Suppressor macrophage (primary cell): ENCODE measurements at places on chromosomes 6 and 20.

DNA sequence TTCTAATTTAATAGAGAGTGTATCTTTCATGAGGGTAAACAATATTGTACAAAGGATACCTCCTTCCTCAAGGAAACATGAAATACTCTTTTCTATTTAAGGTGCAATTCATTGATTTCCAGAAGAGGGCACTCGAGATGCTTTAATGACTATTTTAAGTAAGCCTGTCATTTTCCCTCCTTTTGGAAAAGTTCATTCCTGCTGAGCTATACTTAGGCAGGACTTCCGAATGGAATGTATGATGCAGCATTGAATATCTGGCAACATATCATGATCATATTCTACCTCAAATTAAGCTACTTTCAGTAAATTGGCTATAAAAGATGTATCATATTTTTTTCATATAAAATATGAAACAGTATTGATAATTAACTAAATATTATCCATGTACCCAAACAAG is 5.0 kb downstream of the DST start:
- peak; percentile 34 for DNase-seq

GRCh38 chr6:111828809-111829208 is 44.4 kb downstream of the FYN start:
- no peak for DNase-seq

DNA sequence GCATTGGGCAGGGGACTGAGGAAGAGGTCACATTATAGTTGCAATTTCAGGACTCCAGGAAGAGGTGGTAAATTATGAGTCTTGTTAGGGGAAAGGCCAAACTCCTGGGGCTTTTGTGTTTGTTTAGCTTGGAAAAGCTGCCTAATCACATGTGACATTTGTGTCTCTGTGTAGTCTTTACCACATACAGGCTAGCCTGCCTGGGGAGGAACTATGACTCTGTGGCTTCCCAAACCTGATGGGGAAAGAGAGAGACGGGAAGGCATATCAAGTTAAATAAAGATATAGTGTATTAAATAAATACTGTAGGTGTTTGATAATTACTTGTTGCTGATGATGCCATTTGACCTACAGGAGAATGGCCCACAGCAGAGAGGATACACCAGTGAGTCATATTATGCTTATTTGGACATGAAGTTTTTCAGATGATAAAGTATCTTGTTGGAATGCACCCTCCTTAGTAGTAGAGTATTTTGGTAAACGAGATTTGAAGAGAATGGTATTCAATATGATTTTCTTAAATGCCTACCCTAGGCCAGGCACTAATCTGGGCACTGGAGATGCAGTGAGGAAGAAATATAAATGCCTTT is 4.0 kb downstream of the BLTP3A start:
- DNase-seq = peak; percentile 50

- peak; percentile 6 for DNase-seq
Measured at GRCh38 chr6:125165256-125165655, 11.7 kb downstream of the TPD52L1 start.

DNA sequence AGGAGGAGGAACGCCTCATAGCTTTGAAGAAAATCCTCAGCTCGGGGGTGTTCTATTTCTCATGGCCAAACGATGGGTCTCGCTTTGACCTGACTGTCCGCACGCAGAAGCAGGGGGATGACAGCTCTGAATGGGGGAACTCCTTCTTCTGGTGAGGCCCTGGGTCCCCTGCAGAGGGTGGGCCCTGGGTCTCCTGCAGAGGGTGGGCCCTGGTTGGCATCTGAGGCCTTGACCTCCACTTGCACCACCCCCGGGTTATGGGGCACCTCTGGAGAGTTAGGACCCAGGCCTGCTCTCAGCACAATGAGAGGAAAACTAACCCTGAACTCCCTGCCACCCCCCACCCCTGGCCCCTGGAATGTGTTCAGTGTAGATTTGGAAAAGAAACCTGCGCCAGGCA is 47.2 kb downstream of the SYNJ2 start:
- no peak for DNase-seq

GRCh38 chr6:108365478-108365877 is 70.6 kb downstream of the AFG1L start:
- DNase-seq = peak; percentile 27

DNA sequence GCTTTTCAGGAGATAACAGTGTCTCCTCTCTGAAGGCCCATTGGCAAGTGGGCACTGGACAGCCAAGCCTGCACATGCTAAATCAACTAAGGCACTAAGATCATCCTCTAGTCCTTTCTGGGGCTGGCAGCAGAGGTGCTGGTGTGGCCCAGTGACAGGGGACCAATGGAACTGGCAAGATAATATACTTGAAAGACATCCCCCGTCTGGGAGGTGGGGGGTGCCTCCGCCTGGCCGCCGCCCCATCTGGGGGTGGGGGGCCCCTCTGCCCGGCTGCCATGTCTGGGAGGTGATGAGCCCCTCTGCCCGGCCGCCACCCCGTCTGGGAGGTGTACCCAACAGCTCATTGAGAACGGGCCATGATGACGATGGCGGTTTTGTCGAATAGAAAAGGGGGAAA is 223.3 kb downstream of the UNC5CL start:
- DNase-seq = no peak

- DNase-seq = no peak
Measured at GRCh38 chr6:74058606-74059005, 362.6 kb downstream of the CD109 start.

- no peak for DNase-seq
Measured at GRCh38 chr6:49646130-49646824, 9.6 kb upstream of the RHAG start.

- no peak for DNase-seq
Measured at GRCh38 chr20:24610341-24611115, 141.1 kb downstream of the SYNDIG1 start.

GRCh38 chr20:14963262-14963663 is 625.9 kb upstream of the FLRT3 start:
- no peak for DNase-seq

DNA sequence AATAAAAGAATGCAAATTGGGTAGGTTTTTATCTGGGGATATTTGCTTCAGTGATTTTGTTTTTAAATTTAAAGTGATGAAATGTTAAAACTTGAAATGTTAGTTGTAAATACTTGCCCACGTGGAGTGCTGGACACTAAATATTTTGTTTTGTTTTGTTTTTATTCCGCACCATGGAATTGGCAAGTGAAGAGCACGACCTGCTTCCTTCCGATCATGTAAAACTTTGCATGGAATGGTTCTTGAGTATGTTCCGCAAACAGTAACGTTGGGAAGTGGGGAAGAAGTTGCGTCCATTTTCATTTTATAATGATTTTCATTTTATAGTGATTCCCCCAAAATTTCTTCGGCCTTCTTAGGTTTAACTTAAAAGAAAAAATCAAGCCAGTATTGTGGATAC is 765 bp downstream of the IRAK1BP1 start:
- DNase-seq = no peak

- DNase-seq = no peak
Measured at GRCh38 chr6:125827788-125828320, 37.1 kb downstream of the NCOA7 start.

GRCh38 chr6:49730251-49730650 is 13.9 kb downstream of the CRISP3 start:
- no peak for DNase-seq

- DNase-seq = peak; percentile 85
Measured at GRCh38 chr20:53579581-53580375, 13.9 kb downstream of the ZNF217 start.

DNA sequence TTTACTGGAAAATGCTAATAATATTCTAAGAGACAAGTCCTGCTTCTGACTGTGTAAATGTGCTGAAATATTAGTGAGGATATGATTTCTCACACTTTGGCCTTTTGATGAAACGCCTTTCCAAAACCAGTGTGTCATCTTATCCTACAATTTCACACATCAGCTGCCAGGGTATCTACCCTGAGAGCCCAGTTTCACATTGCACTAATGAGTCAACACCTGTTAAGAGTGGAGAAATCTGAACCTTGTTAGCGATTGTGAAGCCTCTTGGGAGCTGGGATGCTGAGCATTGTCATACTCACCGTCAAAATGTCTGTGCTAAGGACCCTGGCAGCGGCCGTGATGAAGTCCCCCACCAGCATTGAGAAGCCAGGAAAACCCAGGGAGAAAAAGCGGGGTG is 166.0 kb downstream of the RALGAPA2 start:
- no peak for DNase-seq

DNA sequence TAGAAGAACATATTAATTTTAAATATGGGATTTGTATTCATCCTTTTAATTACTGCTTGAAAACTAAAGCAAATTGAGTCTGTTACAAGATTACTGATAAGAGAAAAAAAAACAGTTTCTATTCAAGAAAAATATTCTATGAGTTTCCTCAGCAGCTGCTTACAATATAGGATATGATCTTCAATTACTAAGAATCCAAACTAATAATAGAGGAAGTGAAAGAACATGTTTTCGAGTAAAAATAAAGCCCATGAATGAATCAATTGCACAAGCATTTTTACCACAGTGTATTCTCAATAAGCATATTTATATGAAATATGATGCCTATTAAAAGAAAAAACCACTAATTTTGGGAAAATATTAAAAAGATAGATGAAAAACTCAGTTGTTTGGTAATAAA is 63.4 kb downstream of the AHI1 start:
- DNase-seq = no peak

- DNase-seq = no peak
Measured at GRCh38 chr6:7165002-7165889, 57.5 kb downstream of the RREB1 start.

DNA sequence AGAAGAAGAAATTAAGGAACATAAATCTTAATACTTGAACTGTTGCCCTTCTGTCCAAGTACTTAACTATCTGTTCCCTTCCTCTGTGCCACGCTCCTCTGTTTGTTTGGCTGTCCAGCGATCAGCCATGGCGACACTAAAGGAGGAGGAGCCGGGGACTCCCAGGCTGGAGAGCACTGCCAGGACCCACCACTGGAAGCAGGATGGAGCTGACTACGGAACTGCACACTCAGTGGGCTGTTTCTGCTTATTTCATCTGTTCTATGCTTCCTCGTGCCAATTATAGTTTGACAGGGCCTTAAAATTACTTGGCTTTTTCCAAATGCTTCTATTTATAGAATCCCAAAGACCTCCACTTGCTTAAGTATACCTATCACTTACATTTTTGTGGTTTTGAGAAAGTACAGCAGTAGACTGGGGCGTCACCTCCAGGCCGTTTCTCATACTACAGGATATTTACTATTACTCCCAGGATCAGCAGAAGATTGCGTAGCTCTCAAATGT is 17.1 kb downstream of the IRF4 start:
- peak; percentile 91 for DNase-seq

DNA sequence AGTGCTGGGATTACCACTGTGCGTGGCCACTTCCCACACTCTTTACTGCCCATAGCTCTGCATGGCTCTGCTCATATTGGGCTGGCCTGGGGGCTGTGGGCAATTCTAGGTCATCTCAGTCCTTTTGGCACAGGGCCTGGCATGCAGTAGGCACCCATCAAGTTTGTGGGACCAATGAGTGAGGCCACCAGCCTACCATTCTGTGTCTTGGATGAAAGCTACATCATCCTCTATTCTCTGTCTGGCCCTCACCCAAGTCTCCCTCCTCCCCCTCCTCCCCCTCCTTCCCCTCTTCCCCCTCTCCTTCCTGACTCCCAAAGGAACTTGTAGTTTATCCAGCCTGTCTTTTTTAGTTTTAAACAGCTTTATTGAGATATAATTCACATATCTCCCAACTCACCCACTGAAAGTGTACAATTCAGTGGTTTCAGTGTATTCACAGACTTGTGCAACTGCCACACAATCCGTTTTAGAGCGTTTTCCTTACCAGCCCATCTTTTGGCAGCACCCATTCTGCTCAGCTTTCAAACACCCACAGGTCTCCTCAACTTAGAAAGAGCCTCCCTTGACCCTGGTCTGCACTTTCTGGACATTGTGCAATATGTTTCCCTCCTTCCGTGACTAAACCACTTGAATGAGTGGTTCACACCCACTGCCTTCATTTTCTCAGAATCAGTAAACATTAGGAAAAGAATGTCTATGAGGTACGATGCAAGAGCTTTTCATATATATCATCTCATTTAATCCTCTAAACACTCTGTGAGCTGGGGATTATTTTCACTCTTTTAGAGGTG is 21.5 kb upstream of the MRPS18A start:
- peak; percentile 80 for DNase-seq

- no peak for DNase-seq
Measured at GRCh38 chr6:34476447-34476846, 10.6 kb downstream of the PACSIN1 start.

GRCh38 chr6:128519132-128519930 is 1.1 kb downstream of the PTPRK start:
- DNase-seq = no peak

GRCh38 chr20:8616792-8617191 is 452.1 kb upstream of the PLCB4 start:
- DNase-seq = no peak

GRCh38 chr6:154888421-154889295 is 106.5 kb upstream of the TIAM2 start:
- no peak for DNase-seq

DNA sequence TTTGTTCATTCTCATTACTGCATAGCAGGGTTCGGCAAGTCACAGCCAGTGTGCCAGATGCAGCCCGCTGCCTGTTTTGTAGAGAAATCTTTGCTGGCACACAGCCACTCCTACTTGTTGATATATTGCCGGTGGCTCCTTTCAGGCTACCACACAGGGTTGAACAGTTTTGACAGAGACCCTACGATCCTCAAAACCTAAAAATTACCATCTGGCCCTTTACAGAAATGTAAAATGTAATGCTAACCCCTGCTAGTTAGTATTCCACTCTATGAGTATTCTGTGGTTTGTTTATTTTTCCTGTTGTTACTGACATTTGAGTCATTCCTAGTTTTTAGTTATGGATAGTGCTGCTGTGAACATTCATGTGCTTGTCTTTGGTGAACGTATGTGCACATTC is 11.5 kb downstream of the DHX35 start:
- no peak for DNase-seq

- DNase-seq = no peak
Measured at GRCh38 chr6:142706210-142706609, 238.8 kb downstream of the HIVEP2 start.

- no peak for DNase-seq
Measured at GRCh38 chr6:87541744-87542143, 48.0 kb downstream of the RARS2 start.

DNA sequence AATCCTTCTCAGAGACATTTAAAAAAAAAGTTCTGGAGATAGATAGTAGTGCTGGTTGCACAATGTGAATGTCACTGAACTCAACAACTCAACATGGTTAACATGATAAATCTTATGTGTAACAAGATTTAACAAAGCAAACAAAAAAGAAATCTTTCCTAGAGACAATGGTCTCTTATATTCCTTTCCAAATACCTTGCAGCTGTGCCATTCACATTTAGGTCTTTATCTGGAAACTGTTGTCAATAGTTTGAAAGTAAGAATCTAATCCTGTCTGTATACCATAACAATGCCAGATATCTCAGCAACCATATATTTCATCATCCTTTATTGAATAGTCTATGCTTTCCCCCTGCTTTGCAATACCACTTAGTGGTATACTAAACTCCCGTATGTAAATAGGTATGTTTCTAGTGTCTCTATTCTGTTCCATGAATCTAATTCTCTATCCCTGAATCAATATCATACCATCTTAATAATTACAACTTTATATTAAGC is 2.1 kb downstream of the SERAC1 start:
- DNase-seq = no peak
